ENCODE measurements at places on chromosomes 6 and 20.

- DNase-seq: no peak
Observed at GRCh38 chr6:37521674-37522073, 22.0 kb upstream of the CCDC167 start.

- no peak for DNase-seq
Observed at GRCh38 chr6:170289180-170289931, 1.5 kb downstream of the DLL1 start.

DNA sequence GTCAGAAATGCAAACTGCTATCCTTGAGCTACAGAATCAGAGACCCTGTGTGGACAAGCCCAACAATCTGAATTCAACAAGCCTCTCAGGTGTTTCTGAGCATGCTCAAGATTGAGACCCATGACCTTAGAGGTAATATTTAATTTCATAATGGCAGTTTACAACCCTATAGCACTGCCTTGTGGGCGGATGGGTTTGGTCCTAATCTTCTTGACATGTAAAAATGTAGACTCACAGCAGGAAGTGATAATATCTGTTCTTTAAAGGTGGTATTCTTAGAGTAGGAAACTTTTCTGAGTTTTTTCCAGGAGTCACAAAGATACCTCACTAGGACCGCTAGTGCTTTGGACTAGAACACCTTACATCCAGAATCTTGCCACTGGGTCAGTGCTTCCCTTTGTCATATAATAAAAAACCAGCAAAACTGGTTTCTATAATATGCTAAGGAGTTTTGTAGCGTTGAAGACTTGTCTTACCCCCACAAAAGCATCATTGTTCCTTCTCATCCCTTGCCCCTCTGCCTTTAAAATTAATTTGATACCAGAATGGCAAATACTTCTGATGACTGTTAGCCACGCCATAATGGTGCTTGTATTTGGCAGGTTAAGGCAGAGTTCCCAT is 52.6 kb downstream of the E2F3 start:
- no peak for DNase-seq

DNA sequence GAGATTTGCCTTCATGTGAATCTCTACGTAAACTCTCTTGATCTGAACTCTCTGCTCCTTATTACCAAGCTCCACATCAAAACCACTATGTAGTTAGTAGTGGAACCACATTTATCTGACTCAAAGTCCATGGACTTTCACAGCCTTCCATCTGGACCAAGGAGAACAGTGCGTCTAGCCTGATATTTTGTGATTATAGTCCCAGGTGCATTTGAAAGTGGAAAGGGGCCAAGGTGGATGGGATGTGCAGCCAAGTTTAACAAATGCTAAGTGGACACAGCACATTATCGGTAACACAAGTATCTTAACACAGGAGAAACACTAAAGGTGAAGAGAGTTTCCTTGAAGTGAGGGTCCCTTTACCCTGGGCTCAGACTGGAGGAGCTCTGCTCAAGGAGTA is 281.2 kb upstream of the SGK1 start:
- DNase-seq: no peak

DNA sequence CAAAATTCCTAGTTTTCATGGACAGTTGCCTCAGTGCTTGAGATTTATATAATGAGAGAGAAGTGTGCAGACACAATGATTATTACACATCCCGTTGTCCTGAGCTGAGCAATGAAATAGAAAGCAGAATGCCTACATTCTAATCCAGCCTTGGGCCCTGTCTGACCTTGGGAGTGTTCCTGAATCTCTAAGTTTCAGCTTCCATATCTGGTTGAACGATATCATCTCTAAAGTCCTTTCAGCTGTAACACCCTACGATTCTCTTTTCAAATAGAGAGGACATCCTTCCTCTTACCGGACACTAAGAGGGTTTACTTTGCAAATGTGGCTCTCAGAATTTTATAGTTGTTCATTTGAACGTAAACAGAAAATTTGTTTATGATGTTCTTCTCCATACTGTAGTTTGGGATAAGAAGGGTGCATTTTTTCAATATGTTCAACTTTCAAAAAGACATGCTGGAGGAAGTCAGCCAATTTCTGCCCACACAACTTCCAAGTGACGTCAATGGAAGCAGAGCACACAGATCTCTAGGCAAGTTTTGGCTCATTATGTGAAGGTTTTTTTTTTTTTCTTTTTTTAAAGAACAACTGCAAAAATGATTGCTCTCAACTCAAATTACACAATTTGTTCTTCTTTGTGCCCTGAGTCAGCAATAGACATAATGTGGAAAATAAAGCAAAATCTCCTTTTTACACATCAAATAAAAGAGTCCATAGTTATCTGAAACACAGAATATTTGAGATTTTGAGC is 50.4 kb downstream of the PDE7B start:
- DNase-seq: no peak

DNA sequence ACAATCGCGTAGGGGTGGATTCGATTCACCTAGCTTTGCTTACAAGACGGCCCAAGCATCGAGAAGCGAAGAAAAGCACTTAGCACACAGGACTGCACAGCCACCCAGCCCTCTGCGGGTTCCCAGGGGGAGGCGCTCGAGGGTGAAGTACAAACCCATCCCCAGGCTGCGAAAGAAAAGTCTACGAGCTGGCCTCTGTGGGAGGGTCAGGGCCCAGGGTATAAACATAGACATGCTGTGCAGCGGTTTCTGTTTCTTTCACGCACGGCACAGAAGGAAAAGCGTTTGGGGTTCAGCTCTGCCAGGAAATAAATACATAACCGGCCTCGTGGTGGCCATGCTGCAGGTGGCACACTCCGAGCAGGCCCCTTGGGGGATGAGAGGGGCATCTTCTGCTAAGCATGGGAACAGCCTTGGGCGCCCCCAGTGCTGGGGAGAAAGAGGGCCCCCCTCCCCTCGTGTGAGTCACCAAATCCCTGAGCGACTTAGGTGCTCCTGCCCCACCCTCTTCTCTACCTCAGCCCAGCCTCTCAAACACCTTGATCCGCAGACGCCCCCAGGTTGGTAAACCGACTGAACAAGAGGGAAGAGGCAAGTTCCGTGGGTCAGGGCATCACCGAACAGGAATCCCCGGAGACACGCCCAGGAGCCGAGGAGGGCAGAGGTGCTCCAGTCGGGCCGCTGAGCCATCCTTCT is 91.6 kb upstream of the RIPOR2 start:
- DNase-seq: peak; percentile 52

DNA sequence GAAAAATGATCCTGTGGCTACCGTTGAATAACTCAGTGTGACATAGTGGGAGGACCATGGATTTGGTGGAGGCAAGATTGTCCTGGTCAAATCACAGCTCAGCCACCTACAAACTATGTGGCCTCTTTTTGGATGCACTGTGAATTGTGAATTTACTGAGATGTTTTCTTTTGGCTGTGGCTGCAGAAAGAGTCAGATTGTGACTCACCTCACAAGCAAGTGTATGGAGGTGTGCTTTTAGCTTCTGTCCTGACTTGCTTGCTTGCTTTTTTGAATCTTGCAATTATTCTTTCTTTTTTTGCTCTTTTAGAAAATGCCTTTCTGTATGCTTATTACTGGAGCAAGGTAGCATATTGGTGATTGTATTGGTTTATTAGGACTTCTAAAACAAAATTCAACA is 122.9 kb upstream of the FOXO3 start:
- DNase-seq: no peak

- no peak for DNase-seq
Observed at GRCh38 chr20:60354024-60354580, 395.9 kb downstream of the CDH26 start.

DNA sequence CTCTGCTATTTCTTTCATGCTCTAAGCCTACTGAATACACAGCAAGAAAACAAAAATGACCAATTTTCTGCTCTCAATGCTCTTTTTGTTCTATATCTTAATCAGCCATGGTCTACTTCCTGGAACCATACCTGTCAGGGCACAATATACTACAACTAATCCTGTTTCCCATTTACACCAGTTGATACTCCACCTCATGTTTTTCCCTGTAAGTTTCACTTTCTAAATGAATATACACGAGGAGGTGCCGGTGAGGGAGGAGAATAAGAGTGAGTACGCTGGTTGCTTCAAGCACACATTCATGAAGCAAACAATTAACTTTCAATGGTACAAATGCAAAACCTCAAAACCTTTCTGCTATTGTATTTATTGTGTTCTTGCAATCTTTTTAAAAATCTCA is 443.1 kb upstream of the ID4 start:
- no peak for DNase-seq

DNA sequence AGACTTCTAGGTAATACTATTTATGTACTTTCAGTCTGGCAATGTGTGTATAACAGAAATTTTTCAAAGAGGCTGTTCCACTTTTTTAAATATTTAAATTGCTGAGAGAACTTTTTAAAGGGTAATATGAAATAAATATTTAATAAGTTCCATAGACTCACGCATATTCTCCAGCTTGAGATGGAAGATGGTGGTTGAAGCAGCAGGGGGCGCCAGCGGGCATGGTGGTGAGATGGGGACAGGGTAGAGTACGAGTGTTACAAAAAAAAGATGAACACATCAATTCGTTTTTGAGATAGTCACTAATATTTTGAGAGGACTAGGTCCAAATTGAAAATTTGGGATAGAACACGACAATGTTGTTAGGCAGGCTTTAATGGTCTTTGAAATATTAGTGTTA is 68.4 kb downstream of the RSPO3 start:
- no peak for DNase-seq

- DNase-seq: no peak
Observed at GRCh38 chr6:87837444-87837843, 135.4 kb upstream of the AKIRIN2 start.

GRCh38 chr6:136510299-136510698 is 39.9 kb downstream of the MAP7 start:
- DNase-seq: no peak

GRCh38 chr6:25369036-25369432 is 89.9 kb downstream of the CARMIL1 start:
- no peak for DNase-seq

DNA sequence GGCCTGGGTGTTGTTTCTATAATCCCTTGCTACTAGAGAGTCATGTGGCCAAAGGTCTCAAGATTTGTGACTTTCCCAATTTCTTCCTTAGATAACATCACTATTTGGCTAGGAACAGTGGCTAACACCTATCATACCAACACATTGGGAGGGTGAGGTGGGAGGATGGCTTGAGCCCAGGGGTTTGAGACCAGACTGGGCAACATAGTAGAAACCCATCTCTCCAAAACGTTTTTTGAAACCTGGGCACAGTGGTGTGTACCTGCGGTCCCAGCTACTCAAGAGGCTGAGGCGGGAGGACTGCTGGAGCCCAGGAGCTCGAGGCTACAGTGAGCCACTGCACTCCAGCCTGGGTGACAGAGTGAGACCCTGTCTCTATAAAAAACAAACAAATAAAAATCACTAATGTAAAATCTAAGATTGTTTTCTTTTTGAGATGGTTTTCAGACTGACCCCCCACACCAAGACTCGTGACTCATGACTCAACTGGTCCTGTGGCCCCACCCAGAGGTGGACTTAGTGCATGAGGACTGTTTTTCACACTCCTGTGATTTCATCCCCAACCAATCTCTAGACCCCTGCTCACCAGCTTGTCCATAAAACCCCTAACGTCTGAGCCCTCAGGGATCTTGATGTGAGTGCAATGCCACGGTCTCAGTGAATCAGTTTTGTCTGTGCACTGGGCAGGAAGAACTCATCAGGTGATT is 48.3 kb upstream of the KIF16B start:
- no peak for DNase-seq

DNA sequence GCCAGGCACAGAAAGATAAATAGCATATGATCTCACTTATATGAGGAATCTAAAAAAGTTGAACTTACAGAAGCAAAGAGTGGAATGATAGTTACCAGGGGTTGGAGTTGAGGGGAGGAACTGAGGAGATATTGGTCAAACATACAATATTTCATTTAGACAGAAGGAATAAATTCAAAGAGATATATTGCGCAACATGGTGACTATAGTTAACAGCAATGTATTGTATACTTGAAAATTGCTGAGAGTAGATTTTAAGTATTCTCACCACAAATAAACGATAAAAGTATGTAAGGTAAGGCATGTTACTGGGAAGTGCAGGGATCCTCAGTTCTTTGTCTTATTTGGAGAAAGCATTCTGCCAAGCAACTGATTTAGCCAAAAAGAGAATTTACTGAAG is 171.9 kb downstream of the LMBRD1 start:
- DNase-seq: no peak

- peak; percentile 72 for DNase-seq
Observed at GRCh38 chr6:37171201-37171969, 1.4 kb downstream of the PIM1 start.

GRCh38 chr20:60262967-60263603 is 304.9 kb downstream of the CDH26 start:
- DNase-seq: peak; percentile 30

DNA sequence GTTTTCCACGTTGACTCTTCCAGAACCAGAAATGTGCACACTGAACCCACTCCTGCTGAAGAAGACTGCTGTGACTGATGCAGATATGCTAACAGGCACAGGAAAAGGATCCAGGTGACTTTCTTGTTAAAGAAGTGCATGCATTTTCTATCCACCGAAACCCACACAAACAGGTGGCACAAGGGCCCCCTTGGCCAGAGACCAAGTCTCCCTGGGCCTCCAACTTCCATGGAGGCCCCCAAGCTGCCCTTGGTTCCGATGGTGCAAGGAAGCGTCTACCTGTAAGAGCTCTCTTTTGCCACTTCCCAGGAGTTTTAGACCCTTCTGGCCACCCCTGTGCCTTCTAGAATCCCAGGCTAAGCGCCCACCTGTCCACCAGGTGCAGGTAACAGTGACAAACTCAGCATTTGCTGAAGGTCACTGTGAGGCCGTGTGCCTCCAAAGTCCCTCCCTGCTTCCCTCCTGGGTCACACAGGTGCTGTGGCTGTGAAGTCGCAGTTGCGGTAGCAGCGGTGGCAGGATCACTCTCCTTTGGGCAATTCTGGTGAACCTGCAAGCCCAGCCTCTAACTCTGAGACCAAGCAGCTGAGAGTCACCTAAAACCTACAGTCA is 134.8 kb downstream of the PXDC1 start:
- DNase-seq: no peak

DNA sequence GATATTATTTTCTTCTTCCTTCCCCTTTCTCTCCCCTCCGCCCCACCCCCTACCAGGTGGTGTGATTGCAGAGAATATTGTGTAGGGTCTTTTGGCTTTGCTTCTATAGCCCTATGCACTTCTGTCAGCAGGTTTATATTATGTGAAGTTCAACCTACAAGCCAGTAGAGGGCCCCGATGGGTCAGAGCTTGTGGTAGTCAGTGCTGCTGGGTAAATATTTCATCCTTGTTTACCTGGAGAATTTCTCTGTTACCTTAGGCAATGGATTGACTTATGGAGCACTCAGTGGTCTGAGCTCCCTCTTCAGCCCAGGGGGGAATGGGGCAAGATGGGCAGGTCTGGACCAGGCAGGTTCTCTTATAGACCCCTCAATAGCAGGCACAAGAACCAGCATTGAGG is 720.9 kb downstream of the GRIK2 start:
- no peak for DNase-seq

DNA sequence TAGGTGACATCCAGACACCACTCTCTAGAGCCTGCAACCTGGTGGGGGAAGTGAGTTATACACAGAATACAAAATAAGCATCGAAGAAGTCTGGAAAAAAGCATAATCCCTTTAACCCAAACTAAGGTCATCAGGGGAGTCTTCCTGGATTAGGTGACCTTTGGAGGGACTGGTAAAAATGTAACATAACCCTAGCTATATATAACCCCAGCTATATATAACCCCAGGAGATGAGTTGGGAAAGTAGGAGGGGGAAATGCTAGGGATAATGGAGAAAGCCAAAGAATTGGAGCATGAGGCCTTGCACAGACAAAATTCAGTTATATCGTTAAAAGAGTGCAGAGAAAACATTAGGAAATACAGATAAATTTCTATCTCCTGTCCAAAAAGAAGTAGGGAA is 164.8 kb downstream of the QRSL1 start:
- DNase-seq: no peak

GRCh38 chr20:13430346-13431002 is 208.3 kb downstream of the TASP1 start:
- no peak for DNase-seq

GRCh38 chr20:528923-529604 is 14.5 kb downstream of the CSNK2A1 start:
- no peak for DNase-seq
